ENCODE measurements at places on chromosomes 12 and 14.

DNA sequence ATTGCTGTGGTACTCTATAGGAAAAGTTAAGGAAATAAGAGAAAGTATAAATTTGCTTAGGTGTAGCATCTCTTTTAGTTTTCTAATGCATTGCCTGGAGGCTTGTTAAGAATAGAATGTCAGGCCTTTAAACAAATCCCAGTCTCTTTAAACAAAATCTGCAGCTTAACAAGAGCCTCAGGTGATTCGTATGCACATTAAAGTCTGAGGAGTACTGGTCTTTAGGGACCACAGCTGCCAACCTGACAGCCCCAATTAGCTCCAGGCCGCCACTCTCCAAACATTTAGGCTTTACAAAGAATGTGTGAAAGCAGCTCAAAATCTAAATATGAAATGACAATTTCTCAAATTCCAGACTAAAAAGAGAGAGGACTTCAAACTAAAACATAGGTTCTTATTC, 35.7 kb downstream of the PAWR start:
- no peak for DNase-seq

GRCh38 chr14:31785574-31785973, 224.4 kb downstream of the NUBPL start:
- no peak for DNase-seq

GRCh38 chr12:90677552-90677951, 277.4 kb downstream of the CCER1 start:
- no peak for DNase-seq

GRCh38 chr14:101497684-101498525, 63.4 kb upstream of the DIO3 start:
- DNase-seq: no peak

DNA sequence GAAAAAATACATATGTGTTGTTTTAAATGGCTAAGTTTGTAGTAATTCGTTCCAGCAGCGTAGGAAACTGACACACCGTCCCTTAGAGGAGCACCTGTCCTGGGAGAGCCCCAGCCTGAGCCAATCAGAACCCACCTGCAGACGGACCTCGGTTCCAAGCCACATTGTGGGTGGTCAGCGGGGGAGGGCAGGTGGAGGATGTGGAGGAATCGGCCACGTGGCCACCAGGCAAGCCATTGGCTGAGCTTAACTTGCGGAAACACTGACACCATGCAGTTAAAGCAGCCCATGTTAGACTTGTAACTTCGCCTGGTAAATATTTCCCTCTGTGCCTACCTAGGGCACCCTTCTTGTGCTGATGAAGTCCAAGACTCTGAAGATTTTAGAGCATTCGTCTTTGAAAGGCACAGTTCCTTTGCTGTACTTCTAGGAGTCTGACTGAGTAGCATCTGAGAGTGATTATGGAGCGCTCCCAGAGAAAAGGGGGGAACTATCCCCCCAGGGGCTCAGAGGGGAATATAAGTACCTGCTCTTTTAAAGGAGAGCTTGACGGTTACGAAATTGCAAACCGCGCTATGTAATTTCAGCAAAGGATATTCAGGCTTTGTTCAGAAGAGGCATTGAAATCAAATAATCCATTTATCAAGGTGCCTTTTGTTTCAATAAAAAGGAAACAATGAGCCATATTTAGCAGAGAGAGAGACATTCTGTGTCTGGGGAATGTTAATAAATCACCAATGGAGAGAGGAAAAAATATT, 135.7 kb downstream of the TMEM132C start:
- no peak for DNase-seq

GRCh38 chr14:99748529-99748928, 44.7 kb upstream of the EML1 start:
- DNase-seq: no peak

GRCh38 chr12:117421068-117421752, 59.8 kb upstream of the NOS1 start:
- DNase-seq: no peak

GRCh38 chr12:25979563-25979962, 21.1 kb downstream of the RASSF8 start:
- DNase-seq: no peak

GRCh38 chr14:89700801-89701200, 253.7 kb downstream of the EFCAB11 start:
- no peak for DNase-seq

GRCh38 chr12:95440401-95440800, 33.6 kb upstream of the METAP2 start:
- peak; percentile 74 for DNase-seq

DNA sequence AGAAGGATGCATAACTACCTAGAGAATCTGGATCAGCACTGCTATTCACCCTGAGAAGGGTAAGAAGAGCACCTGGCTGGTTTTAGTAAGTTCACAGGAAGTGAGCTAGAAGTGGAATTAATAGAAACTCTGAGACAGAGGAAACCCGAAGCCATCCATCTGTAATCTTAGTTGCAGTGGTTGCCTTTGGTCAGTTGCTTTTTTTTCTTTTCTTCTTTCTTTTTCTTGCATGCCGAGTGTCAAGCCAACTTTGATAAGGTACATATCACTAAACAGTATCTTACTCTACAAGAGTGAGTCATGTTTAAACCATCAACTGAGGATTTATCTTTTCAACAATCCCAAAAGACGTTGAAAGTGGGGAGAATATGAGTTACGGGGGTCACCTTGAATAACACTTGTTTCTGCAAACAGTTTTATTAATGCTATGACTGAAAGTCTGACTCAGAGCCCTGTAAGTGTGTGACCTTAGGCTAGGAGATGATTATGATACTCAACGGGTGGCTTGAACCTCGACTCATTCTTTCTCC, 26.7 kb downstream of the C12orf75 start:
- DNase-seq: peak; percentile 79

DNA sequence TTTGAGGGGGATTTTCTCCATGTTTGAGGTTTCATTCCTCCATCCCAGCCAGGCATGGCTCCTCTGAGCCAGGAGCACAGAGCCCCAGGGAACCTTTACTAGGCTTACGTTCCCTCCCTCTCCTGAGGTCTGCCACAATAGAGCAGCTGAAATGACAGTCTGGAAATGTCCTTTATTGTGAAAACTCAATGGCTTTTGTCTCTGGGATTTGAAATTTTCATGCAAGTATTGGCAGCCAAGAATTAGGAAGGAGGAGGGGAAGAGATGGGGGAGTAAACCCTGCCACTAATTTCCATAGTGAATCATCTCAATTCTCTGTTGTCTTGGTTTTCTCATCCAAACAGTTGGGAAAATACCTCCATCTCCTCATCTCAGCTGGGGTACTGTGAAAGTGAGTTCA, 2.6 kb upstream of the PLEKHG3 start:
- no peak for DNase-seq

GRCh38 chr14:104989951-104990303, 4.3 kb downstream of the CLBA1 start:
- no peak for DNase-seq

- DNase-seq: no peak
Observed at GRCh38 chr14:105622329-105622955, 96.1 kb downstream of the TMEM121 start.

- DNase-seq: no peak
Observed at GRCh38 chr12:20801035-20801434, 9.5 kb upstream of the SLCO1B3 start.

- DNase-seq: no peak
Observed at GRCh38 chr12:102435827-102436436, 44.4 kb downstream of the IGF1 start.

DNA sequence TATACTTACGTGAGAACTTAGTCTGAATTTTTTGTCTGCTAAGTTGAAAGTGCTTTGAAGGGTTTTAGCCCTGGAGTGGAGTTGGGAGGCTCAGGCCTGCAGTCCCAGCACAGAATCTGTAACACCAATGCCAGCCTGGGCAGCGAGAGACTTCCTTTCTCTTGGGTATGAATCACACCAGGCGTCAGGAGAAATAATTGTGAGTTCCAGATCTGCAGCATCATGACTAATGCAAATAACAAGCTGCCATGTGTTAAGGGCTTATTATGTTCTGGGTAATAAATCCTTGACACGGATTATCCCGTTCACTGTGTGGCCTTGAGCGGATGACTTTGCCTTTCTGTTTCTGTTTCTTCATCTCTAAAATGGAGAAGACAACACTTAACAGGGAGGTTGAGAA, 70.6 kb downstream of the B4GALNT3 start:
- DNase-seq: peak; percentile 81

DNA sequence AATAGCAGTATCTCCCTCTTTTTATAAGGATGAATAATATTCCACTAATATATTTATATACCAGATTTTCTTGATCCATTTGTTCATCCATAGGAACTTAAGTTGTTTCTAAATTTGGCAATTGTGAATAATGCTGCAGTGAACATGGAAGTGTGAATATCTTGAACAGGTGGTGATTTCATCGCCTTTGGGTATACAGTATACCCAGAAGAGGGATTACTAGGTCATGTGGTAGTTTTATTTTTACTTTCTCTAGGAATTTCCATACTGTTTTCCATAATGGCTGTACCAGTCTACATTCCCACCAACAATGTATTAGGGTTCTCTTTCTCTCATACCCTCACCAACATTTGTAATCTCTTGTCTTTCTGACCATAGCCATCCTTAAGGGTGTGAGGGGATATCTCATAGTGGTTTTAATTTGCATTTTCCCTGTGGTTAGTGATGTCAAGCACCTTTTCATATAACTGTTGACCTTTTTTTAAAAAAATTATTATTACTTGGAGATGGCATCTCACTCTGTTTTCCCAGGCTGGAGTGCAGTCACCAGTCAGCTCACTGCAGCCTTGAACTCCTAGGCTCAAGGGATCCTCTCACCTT, 20.5 kb downstream of the PPHLN1 start:
- no peak for DNase-seq

DNA sequence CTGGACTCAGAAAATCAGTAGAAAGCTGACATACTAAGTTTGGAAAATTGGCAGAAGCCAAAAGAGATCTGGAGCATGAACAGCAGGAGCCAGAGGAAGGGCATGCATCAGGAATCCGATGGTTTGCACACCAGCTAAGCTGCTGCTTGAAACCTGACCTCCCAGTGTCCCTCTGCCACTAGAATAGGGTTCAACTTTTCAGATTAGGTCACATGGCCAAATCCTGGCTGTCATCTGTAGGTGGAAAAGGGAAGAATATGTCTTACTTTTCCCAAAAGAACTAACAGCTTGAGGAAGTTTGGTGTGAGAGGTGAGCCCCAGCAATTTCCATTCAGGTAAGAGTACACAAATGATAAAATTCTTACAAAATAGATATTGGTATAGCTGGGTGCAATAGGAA, 732.6 kb downstream of the RERGL start:
- no peak for DNase-seq

- no peak for DNase-seq
Observed at GRCh38 chr12:24698972-24699371, 249.9 kb downstream of the BCAT1 start.

DNA sequence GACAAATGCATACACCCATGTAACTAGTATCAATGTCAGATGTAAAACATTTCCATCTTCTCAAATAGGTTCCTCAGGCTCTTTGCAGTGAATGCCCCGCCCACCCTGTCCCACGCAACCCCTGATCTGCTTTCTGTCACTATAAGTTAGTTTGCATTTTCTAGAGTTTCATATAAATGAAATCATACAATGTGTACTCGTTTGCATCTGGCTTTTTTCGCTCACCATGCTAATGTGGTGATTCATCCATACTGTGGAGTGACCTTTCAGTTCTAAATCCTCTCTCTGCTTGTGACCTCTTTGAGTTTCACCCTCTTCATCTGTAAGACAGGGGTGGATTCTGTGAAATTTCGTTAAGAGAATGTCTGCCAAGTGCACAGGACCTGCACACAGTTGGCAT, 30.6 kb upstream of the MSI1 start:
- peak; percentile 70 for DNase-seq

DNA sequence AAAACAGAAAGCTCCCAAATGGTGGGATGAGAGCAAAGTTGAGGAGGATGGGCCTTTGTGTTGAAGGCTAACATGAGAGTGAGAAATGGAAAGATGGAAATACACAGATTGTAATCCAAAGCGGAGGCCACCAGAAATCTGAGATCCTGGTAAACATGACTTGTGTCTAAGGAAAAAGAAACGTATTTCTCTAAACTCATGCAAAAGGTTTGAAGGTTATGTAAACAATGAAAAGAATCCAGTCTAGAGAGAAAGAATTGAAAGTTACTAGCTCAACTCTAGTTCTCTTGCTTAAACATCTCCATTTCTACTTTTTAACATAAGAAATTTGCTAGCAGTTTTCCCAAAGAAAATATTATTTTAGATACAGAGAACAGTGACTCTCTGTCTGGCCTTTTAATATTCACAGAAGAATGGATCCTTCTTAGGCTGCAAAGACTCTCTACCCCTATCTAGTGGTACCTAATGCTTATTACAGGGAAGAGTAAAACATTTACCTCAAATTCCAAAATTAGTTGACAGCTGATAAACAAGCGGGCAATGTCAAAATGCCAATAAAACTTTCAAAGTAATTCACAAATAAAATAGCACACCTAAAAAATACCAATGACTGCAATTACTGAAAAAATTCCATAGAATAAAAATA, 75.8 kb upstream of the SOX5 start:
- peak; percentile 13 for DNase-seq

GRCh38 chr12:131093971-131094830, 140.5 kb downstream of the ADGRD1 start:
- no peak for DNase-seq

DNA sequence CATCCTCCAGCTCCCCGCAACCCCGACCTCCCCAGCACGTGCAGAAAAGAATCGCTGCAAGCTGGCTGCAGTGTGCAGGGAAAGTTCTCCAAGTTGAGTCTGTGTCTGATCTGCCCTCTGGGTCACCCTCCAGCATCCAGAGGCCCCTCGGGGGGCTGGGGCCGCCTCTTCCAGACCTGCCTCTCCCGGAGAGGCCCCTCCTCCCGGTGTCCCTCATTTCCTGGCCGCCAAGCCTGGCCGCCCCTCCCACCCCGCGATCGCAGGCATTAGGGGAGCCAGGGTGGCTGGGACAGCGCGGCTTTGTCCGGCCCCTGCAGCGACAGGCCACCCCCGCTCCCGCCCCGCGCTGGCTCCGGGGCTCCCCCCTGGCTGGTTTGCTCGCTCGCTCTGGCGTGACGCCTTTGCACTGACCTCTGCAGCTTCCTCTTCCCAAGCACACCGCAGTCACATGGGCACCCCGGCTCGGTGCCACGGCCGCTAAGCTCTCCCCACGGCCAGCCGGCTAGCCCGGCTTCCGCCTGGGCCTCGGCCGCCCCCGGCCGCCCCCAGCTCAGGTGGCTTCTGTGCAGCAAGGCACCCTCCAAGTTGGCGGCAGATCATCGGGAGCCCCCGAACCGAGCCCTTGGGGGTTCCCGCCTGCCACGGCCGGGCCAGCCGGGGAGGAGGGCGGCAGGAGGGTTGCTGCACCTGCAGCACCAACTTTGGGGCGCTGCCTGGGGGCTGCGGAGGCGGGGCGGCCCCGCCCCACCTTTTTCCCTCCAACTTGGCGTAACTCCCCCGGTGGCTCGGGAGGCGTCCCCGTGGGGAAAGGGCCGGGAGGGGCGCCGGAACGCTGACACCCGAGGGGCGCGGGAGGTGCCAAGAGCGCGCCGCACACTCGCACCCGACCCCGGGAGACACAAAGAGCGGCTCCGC, 43.7 kb downstream of the KDM2B start:
- DNase-seq: peak; percentile 51

DNA sequence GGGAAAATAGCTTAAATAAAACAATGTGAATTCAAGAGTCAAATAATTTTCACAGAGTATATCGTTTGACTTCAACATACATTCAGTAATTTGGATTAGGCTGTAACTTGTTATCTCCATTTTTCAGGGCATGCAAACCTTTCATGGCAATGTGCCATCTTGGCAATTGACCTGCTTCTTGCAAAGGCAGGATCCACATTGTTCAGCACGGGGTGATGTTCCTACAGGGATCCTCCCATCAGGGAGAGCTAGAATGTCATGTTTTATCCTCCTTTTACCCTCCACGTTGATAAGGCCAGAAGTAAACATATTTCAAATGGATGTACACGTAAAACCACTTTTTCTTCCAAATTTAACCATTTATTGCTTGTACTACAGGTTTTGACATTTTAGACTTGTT, 314.4 kb downstream of the GALC start:
- DNase-seq: no peak

Data from amniotic epithelial cell (primary cell).